Inflammatory macrophage treated with lipopolysaccharide for 1 hour (primary cell): ENCODE measurements at places on chromosomes 5 and 9.
A peak's percentile ranks its signal among the peaks of the same experiment; 100 is the strongest.

DNA sequence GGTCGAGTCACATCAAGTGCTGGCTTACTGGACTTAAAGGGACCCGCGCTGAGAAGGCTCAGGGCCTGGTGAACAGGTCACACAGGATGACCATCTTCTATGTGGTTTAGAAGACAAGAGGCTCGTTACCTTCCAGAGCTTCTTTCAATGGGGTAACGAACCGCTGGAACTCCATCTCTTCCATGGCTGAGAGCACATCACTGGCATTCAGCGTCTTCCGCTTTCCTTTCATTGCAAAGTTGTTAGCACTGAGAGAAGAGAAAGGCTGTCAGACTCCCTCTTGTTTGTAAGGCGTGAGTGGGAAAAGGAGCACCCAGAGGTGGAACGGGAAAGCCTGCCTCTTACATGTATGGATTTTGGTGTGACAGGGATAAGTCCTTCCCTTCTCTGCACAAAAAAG lies 994 bp downstream of the POLE3 start:
- DNase-seq, result no peak

GRCh38 chr9:38061326-38061977 lies 7.6 kb downstream of the SHB start:
- no peak for DNase-seq

DNA sequence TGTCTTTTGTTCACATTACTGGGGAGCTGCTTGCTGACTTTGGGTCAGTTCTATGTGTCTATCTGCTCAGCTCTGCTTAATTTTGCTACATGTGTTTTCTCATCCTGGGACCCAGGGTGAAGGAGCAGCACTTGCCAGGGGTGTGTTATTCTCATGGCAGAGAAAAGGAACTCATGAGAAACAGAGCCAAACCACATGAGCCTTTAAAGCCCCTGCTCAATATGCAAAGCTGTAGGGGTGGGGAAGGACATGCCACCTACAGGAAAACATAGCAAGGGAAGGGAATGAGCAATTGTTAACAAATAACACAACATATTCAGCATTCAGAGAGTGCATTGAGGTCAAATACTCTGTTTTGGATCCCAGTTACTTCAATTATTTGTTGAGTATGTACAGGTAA lies 290.9 kb downstream of the CDK5RAP2 start:
- no peak for DNase-seq

DNA sequence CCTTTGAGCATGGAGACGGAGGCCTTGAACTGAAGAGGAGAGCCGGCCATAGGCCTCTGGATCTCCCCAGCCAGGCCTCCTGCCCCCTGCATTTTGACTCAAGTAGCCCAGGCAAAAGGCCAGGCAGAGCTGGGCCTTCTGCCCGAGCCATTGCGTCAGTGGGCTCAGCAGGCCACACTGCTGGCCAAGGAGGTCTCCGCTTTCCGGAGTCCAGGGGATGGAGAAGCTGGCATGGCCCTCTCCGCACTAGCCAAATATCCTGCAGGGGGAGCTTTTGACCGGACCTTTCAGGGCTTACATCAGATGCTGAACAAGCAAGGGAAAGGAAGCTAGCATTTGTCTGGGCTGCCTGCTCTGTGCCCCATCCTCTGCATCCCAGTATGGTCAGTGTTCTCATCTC lies 386.8 kb downstream of the TRIM36 start:
- no peak for DNase-seq

DNA sequence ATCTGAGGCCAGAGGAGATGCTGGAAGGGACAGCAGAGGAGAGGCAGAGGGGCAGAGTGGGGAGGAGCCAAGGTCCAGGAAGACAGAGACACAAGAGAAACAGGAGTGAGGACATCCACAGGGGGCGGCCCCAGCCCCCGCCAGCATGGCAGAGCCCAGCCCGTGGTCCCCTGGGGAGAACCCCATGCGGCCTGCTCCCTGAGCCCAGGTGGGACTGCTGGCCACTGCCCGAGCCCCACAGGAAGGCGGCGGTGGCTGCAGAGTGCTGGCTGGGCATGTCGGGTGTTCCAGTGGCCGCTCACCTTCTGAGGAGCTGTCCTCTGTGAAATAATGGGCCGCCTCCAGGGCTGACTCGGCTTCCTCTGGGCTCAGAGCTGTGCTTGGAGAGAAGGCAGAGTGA lies 8.9 kb upstream of the MRNIP start:
- DNase-seq, result no peak

- DNase-seq, result peak; percentile 62
Observed at GRCh38 chr5:147930769-147931168, 24.4 kb upstream of the C5orf46 start.

DNA sequence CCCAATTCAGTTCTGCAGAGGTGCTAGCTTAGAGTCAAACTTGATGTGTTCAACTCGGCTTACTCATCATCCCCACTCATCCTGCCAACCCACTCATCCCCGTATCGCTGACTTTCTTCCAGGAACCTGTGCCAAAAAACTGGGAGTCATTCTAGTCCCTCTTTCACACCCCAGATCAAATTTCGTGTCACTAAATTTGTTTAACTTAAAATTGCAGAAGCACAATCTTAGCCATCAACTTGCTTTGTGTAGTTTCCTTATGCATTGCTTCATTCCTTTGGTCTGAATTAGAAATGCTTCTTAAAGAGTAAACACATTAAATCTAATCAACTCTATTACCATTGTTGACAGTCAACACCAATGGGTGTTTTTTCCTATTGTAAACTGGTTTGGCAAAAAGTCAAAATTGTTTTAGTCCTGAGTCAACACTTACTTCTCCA lies 162.4 kb downstream of the TTC39B start:
- no peak for DNase-seq
